Smooth muscle cell of the brain vasculature (primary cell): ENCODE measurements at places on chromosomes 6 and 20.

GRCh38 chr20:22232473-22232872, 351.9 kb downstream of the FOXA2 start:
- no peak for DNase-seq

DNA sequence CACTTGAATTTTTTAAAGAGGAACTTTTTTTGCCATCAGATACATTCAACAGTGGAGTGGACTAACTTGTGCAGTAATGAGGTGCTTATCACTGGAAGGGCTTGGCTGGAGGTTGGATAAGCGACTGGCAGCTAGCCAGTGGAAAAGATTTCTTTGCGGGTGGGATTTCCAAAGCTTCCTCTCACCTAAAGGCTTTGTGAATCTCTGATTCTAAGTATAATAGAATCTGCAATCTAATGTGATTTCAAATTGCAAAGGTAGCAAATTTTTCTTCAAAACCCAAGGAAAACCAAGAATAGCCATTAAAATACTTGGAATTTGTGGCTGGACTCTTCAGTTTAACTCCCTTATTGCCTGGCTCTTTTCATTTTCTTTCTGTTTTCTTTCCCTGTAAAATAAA, 460.4 kb upstream of the MARCKS start:
- DNase-seq, result no peak

- DNase-seq, result no peak
These were observed 3.8 kb downstream of the PTPN1 start for GRCh38 chr20:50514035-50514337.

DNA sequence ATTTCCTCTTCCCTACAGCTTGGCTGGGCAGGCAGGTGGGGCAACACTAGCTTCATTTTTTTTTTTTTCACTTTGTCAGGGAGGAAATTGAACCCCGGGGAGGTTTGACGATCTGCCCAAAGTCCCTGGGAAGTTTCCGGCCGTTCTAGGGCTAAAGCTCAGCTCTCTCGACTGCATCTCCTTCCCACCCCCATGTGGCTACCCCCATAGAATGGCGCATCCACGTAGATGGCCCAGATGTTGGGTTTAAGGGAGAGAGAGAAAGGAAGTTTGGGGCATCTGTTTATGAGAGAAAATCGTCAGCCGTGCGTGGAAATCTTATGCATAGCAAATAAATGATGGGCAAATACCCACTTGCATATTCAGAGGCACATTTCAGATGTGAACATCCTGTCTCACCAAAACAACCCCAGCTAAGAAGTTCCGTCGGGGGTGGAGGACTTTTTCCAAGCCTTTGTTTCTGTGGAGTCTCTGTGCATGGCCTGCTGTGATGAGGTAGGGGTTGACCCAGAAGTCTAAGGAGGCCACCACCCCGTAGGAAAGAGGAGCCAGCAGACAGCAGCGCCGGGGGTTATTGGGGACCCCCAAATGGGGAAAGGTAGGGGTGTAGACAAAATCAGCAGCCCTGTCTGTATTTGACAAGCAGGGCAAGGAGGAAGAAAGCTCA, 40.5 kb upstream of the ZNF831 start:
- no peak for DNase-seq

DNA sequence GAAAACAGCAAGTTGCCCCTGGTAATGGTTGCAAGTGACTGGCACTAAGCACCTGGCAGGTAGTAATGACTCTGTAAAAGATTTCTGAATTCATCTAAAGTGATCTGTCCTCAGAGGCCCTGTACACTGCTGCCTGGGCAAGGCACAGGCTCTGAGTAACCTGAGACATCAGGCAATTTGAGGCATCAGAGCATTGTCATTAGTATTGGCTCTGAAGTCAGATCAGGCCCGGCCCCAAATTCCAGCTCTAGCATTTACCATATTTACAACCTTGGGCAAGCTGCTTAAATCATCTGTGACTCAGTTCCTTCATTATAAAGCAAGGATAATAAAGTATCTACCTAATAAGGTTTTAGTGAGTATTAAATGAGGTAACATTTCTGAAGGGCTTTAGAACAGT, 17.3 kb upstream of the TENT5A start:
- DNase-seq, result no peak

DNA sequence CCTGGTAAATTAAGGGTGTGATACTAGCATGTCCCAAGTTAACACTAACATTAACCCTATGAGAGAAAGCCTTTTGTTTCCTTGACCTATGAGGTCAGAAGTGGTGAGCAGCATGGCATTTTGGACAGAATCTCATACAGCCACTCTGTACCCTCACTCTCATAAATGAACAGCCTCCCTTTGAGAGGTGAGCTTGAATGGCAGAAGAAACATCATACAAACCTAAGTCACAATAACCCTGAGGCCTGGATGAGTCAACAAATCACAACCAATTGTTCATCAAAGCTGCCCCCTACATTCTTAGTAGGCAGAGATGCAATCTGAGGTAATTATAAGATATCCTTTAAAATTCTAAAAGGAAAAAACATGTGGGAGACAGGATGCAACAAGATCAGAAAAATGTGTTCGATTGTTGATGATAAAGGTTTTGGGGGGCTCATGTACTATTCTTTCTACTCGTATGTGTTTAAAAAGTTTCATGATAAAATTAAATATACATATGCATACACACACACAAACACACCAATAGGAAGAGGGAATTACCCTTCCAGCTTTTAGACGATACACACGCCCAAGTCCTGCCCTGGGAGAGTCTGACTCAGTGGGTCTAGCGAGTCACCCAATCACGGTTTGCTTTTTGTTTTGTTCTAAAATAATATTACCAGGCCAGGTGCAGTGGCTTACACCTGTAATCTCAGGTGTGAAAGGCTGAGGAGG, 117.3 kb downstream of the ARHGAP18 start:
- no peak for DNase-seq

GRCh38 chr6:155830531-155830930, 374.9 kb upstream of the NOX3 start:
- DNase-seq, result no peak

DNA sequence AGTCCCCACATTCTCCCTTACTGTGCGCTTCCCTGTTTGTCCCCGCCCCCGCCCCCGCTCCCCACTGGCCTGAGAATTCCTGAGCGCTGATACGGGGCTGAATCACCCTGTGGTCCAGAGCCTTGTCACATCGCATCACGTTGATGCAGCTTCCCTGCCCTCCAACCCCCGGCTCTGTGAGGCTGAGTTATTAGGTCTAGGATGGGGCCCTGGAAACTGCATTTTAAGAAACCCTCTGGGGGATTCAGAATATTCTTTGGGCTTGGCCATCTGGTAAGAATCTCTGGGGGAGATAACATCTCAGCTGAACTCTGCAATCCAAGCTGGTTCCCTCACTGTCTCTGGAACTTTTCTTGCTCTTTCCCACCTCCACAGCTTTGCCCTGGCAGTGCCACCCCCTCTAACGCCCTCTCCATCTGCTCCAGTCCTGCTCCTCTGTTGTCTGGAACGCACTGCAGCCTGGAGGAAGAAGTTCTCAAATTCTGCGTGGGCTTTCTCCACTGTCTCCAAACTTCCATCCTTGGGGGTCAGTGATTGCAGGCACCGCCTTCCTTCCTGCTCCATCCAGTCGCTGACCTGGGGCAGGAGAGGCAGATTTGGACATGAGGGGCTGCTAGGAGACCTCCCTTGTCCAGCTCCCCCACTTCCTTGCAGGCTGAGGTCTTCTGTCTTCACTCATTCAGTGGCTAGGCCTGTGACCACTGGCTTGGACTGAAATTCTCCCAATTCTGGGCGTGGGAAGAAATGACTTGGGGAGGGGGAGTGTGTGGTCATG, 42.6 kb downstream of the KIAA1755 start:
- DNase-seq, result no peak

DNA sequence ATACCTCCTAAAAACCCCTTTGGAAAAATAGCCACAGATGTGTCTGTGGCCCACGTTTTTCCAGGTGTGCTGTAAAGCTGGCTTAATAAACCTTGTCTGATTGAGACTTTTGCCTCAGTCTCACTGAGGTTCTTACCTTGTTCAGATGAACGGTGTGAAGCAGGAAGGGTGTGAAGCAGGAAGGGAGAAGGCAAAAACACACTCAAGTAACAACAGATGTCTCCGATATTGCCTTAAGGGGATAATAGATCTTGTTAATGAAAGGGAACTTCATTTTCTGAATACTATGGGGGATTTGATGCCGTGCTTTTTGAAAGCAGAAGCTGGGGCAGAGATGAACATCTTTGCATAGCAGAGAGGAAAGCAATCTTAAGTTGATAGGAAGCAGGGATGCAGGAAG, 37.8 kb downstream of the EDN1 start:
- no peak for DNase-seq

- no peak for DNase-seq
These were observed 58.9 kb upstream of the TRAF3IP2 start for GRCh38 chr6:111664565-111665030.

GRCh38 chr20:51064137-51064536, 41.2 kb upstream of the KCNG1 start:
- DNase-seq, result no peak

DNA sequence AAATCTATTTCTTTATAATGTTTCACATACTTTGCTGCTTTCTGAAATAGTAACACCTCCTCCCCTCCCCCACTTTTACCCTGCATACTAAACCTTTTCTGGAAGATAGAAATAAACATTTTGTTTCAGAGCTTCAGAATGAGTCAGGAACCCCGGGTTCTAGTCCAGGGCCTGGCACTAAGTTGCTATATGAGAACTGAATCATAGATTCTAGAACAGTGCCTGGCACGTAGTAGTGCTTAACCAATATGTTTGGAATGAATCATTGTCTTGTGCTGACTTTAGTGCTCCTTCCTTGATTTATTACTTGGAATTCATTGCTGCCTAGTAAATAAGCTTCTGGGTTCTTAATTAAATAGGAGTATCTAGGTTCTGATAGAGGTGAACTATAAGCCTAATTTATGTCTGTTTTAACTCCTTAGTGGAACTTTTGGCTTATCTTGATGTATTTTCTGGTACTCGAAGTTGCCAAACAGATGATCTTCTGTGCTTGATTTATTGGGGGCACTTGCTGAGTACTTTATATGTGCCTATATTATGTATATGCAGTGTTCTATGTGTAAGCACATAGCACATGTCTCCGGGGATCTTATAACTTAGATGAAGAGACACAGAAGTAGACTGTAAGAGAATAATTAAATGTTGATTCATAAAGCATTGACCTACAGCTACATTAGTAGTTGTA, 18.6 kb downstream of the TAB2 start:
- no peak for DNase-seq

DNA sequence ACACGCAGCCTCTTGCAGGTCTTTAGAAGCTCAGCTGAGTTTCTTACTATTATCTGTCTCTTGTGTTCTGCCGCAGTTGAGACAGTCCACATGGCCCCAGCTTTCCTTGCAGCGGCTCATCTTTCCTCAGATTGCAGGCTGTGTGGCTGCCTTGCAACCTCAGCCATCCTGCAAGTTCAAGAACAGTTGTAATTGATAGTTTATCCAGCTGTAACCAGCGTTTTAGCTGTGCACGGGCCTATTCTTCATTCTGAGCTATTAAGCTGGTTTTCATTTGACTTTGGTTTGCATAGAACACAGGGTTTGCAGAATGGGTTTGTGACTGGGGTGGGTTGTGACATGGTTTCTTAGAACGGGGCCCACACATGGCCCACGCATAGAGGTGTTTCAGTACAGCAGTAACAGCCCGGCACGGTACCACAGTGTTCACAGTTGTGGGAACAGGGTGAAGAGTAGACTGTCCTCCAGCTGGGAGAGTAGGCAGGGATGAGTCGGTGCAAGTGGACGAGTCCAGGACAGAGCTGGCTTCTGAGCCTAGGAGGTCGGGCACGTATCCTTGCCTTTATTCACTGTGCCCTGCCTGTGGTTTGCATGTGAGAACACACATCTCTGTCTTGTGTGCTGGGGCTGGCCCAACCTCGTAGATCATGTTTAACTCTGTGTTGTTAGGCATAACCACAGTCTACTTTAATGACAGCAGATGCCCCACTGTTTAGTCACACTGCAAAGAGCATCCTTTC, 89.2 kb downstream of the RPP40 start:
- peak; percentile 53 for DNase-seq

- no peak for DNase-seq
These were observed 17.1 kb downstream of the NTSR1 start for GRCh38 chr20:62725596-62726268.

DNA sequence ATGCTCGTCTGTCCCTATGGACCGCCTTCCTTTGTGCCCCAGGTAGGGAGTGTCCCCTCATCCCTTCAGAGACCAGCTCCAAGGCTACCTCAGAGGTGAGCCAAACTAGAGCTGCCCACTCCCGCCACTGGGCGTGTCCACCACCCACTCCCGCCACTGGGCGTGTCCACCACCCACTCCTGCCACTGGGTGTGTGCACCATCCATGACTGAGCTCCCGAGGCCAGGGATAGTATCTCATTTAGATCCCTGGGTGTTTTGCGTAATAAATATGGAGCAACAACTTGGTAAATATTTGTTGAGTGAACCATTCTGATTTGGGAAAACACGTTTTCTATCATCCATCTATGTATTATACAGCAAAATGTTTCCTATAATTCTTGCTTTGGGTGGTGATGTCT, 68.8 kb downstream of the ZBTB2 start:
- DNase-seq, result no peak

DNA sequence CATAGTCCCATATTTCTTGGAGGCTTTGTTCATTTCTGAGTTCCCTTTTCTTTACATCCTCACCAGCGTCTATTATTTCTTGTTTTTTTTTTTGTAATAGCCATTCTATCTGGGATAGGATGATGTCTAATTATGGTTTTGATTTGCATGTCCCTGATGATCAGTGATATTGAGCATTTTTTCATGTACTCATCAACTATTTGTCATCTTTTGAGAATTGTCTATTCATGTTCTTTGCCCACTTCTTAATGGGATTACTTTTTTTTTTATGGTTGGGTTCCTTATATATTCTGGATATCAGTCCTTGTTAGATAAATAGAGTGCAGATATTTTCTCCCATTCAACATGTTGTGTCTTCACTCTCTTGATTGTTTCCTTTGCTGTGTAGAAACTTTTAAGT, 42.1 kb downstream of the CYB5R4 start:
- no peak for DNase-seq

- DNase-seq, result no peak
These were observed 280.1 kb upstream of the HTR1E start for GRCh38 chr6:86657192-86657591.

GRCh38 chr6:16130437-16130891, 1.6 kb downstream of the MYLIP start:
- no peak for DNase-seq

DNA sequence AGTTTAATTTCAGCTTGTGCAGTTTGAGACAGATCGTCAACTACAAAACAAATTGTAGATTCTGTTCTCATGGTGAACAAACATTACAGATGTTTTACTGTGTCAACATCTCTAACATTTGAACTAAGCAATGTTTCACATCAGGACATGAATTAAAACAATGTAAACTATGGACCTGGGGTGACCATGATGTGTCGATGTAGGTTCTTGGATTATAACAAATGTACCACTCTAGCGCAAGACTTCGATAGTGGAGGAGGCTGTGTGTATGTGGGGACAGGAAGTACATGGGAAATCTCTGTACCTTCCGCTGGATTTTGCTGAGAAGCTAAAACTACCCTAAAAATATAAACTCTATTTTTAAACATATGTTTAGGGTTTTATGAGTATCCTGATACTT, 17.1 kb downstream of the HIVEP2 start:
- DNase-seq, result no peak
